ENCODE measurements at places on chromosomes 1 and 21. TPM values are rescaled to one million over a fixed set of nuclear protein-coding genes. Genes with fewer than 3 reads are reported as not detected.
A peak's percentile ranks its signal among the peaks of the same experiment; 100 is the strongest.

The KDF1 gene
- 18.0 TPM for total RNA-seq

The S100B gene
- total RNA-seq, result 1.5 TPM

The RGS8 gene
- 2.5 TPM for total RNA-seq

DNA sequence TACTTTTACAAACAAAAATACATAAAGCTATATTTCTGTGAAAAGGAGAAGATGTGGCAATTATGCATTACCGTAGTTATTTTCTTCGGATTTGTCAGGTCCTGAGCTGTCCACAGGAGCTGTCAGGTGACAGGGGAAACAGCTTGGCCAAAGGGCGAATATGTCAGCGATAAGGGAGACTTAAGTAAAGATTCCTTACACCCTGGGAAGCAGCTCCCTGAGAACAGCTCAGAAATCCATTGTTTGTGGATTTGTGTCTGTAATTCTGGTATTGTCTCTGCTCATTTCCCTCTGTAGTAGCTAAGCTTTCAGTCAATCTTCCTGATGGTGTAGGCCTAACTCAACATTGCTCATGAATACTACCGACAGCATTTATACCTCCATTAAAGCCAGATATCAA is 7.1 kb upstream of the CD34 start:
- no peak overlapping the region for H3K27ac ChIP-seq
- H3K27me3 ChIP-seq, result peaks cover 5% of the 10 kb centered on the region

DNA sequence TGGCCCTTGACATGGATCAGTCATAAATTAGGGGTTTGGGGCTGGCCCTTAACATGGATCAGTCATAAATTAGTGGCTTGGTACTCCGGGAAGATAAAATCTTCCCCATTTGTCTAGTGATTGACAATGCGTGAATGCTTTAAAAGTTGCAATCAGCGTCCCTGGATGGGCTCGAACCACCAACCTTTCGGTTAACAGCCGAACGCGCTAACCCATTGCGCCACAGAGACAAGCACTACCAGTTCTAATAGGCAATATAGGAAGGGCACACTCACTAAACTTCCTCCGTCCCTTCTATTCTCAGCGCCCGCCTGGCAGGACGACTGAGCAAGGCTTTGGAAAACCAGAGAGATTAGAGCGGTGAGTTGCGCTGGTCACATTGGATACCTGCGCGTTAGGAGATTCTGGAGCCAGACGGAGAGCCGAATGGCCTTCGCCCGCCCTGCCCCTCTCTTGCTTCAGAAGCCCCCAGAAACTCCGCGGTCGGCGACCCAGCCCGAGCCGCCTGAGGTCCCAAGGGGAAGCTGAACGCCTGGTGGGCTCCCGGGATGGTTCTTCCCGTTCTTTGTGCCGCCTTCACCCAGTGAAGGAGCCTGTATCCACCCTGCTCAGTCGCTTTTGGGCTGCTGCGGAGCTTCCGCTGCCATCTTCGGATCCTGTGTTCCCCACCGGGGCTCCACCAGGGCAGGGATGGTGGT is 235.9 kb downstream of the FAM72C start:
- H3K4me3 ChIP-seq, result peak overlapping the region; percentile 69
- DNase-seq, result peak; percentile 62
- H3K36me3 ChIP-seq, result no peaks in the 10 kb centered on the region
- H3K4me1 ChIP-seq, result peaks cover 5% of the 10 kb centered on the region

GRCh38 chr1:36761113-36761512 is 273.2 kb downstream of the GRIK3 start:
- no peak for DNase-seq
- H3K4me1 ChIP-seq, result no peaks in the 10 kb centered on the region
- H3K27me3 ChIP-seq, result no peaks in the 10 kb centered on the region
- no peak overlapping the region for H3K27ac ChIP-seq

DNA sequence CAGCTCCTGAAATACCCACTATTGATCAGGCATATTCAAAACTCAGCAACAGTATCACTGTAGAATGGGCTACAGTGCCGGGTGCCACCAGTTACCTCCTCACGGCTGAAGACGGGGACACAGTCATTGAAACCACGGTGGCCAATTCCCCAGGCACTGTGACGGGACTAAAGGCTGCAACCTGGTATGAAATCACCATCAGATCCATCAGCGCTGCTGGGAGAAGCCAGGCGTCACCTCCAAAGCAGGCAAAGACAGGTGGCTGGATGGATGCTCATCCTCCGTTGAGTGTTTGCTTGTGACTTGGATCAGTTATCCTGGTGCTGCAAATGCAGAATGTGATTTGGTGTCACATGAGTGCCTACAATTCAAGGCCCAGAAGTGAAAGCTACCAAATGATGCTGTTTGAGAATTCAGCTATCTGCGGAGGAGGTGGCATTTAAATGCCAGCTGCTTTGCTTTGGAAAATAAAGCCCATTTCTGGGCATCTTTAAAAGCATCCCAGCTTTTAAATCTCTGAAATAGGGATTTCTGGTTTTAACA is 5.1 kb downstream of the FNDC7 start:
- H3K4me1 ChIP-seq, result peaks cover 13% of the 10 kb centered on the region
- no peaks in the 10 kb centered on the region for H3K27me3 ChIP-seq
- no peak overlapping the region for H3K27ac ChIP-seq
- H3K36me3 ChIP-seq, result no peaks in the 10 kb centered on the region
- H3K4me3 ChIP-seq, result no peak overlapping the region
